ENCODE measurements at places on chromosomes 3 and 15. TPM values are rescaled to one million over a fixed set of nuclear protein-coding genes. Genes with fewer than 3 reads are reported as not detected.

SLC2A2 gene
- not detected for total RNA-seq

IL16 gene
- 6.5 TPM for total RNA-seq

CACNA2D2 gene
- not detected for total RNA-seq

SEMA6D gene
- total RNA-seq, result 16.2 TPM

DNA sequence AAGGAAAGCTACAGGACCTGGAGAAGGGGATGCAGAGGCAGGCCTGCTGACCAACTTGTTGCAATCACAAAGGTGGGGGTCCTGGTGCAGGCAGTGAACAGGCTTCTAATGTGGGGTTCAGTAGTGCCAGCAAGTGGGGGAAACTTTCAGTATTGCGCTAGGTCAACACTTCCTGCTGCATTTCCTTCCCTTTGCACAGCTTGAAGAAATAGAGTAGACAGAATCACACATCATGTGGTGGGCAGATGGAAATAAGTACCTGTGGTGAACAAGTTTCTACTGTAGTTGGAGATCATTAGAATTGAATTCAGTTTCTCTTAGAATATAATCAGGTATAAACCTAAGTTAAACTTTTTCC is 63.4 kb downstream of the RGMA start:
- H3K4me1 ChIP-seq, result peaks cover 38% of the 10 kb centered on the region
- H3K36me3 ChIP-seq, result peaks cover 77% of the 10 kb centered on the region
- no peak for DNase-seq
- no peak overlapping the region for H3K4me3 ChIP-seq
- H3K27ac ChIP-seq, result no peak overlapping the region

DNA sequence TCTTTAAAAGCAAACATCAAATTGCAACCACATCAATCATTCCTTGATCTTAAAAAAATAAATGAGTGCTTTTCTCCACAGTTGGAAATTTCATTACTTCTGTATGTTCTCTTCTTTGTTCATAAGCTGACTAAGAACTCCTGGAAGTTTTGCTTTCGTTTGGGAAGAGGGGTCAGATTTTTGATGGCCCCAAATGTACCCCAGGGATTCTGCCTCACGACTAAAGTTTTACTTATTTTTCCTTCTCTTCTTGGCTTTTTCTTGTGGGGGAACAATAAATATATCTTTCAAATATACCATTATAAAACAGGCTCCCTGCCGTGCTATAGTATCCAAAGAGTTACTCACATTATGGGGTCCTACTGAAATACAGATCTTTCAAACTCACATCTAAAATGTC is 215.0 kb upstream of the CDIN1 start:
- DNase-seq, result no peak
- no peaks in the 10 kb centered on the region for H3K27me3 ChIP-seq
- H3K4me3 ChIP-seq, result no peak overlapping the region
- no peak overlapping the region for H3K27ac ChIP-seq
- H3K36me3 ChIP-seq, result no peaks in the 10 kb centered on the region

- peaks cover 61% of the 10 kb centered on the region for H3K4me1 ChIP-seq
- DNase-seq, result no peak
- H3K4me3 ChIP-seq, result peak overlapping the region; percentile 51
- H3K36me3 ChIP-seq, result peaks cover 47% of the 10 kb centered on the region
These were observed 4.7 kb downstream of the SMAD3 start for GRCh38 chr15:67070150-67070549.

- peaks cover 40% of the 10 kb centered on the region for H3K36me3 ChIP-seq
- no peak for DNase-seq
- H3K4me3 ChIP-seq, result no peak overlapping the region
- no peak overlapping the region for H3K27ac ChIP-seq
These were observed 14.5 kb downstream of the FBXO22 start for GRCh38 chr15:75918135-75918534.

- no peaks in the 10 kb centered on the region for H3K4me1 ChIP-seq
- peak overlapping the region; percentile 37 for H3K4me3 ChIP-seq
- no peaks in the 10 kb centered on the region for H3K36me3 ChIP-seq
These were observed 63.7 kb downstream of the EDEM1 start for GRCh38 chr3:5251196-5251583.

GRCh38 chr3:52879090-52879489 is 18.3 kb downstream of the STIMATE start:
- no peak overlapping the region for H3K27ac ChIP-seq
- peaks cover 5% of the 10 kb centered on the region for H3K4me1 ChIP-seq
- no peak overlapping the region for H3K4me3 ChIP-seq
- peak; percentile 50 for DNase-seq
- no peaks in the 10 kb centered on the region for H3K27me3 ChIP-seq

DNA sequence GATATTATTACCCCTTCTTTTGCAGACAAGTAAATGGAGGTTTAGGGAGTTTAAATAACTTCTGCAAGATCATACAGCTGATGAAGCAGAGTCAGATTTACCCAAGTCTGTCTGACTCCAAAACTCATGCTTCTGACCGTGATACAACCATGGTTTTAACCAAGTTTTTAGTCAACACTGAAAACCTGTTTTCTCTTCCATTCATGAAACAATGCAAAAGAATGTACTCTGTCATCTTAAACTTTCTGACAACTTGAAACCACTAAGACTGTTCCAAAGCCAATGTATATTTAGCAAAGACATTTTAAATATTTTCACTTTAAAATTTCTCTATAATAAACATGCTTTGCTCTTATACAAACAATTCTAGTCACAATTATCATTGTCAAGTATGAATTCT is 77.0 kb upstream of the RBMS3 start:
- H3K27ac ChIP-seq, result peak overlapping the region; percentile 4
- H3K4me3 ChIP-seq, result no peak overlapping the region
- no peaks in the 10 kb centered on the region for H3K27me3 ChIP-seq
- DNase-seq, result no peak
- H3K36me3 ChIP-seq, result no peaks in the 10 kb centered on the region

DNA sequence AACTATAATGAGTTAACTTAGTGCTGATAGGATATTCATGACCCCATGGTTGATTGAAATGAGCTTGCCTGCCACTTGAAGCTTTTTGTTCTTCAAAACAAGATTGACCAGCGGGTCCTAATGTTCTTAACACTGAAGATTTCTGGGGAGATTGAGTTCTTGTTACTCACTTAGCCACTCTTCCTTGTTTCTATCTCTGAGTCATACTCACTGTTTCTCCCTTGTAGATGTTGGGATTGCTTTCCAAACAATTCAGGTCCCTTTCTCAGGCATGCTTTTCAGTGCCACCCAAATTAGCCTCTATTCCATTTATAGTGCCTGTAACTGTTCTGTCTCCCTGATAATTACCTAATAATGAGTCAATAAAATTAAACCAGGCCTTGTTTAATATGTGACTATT is 517.0 kb downstream of the SQOR start:
- no peaks in the 10 kb centered on the region for H3K27me3 ChIP-seq
- no peak for DNase-seq
- no peak overlapping the region for H3K4me3 ChIP-seq
- H3K27ac ChIP-seq, result no peak overlapping the region

- no peak for DNase-seq
- H3K4me3 ChIP-seq, result no peak overlapping the region
- no peaks in the 10 kb centered on the region for H3K4me1 ChIP-seq
- no peak overlapping the region for H3K27ac ChIP-seq
These were observed 12.4 kb upstream of the ATP10A start for GRCh38 chr15:25875566-25875965.

DNA sequence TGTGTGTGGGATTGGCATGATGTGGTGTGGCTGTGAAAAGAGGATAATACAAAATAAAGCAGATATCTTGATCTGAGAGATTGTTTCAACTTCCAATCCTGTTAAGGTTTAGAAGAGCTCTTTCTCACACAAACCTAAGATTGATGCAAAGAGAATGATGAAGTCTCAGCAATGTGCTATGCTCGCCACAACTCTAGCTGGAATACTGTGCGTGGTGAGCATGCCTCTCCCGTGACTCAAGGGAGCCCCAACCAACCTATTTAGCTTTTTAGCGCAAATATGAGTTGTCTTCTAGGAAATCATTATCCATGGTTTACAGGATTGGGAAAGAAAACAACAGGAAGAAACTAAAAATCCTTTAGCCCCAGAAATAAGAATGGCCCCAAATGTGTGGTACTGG is 28.5 kb downstream of the BTLA start:
- H3K36me3 ChIP-seq, result no peaks in the 10 kb centered on the region
- H3K27me3 ChIP-seq, result no peaks in the 10 kb centered on the region
- H3K4me3 ChIP-seq, result no peak overlapping the region
- peak; percentile 69 for DNase-seq
- peaks cover 17% of the 10 kb centered on the region for H3K4me1 ChIP-seq

- no peak overlapping the region for H3K4me3 ChIP-seq
- DNase-seq, result no peak
- no peaks in the 10 kb centered on the region for H3K36me3 ChIP-seq
- H3K27ac ChIP-seq, result no peak overlapping the region
- H3K4me1 ChIP-seq, result no peaks in the 10 kb centered on the region
These were observed 532.7 kb downstream of the SOX2 start for GRCh38 chr3:182244222-182244971.

- peak; percentile 66 for DNase-seq
- no peak overlapping the region for H3K4me3 ChIP-seq
- no peaks in the 10 kb centered on the region for H3K36me3 ChIP-seq
- H3K27me3 ChIP-seq, result no peaks in the 10 kb centered on the region
- H3K4me1 ChIP-seq, result no peaks in the 10 kb centered on the region
These were observed 10.2 kb upstream of the DLL4 start for GRCh38 chr15:40918799-40919392.

DNA sequence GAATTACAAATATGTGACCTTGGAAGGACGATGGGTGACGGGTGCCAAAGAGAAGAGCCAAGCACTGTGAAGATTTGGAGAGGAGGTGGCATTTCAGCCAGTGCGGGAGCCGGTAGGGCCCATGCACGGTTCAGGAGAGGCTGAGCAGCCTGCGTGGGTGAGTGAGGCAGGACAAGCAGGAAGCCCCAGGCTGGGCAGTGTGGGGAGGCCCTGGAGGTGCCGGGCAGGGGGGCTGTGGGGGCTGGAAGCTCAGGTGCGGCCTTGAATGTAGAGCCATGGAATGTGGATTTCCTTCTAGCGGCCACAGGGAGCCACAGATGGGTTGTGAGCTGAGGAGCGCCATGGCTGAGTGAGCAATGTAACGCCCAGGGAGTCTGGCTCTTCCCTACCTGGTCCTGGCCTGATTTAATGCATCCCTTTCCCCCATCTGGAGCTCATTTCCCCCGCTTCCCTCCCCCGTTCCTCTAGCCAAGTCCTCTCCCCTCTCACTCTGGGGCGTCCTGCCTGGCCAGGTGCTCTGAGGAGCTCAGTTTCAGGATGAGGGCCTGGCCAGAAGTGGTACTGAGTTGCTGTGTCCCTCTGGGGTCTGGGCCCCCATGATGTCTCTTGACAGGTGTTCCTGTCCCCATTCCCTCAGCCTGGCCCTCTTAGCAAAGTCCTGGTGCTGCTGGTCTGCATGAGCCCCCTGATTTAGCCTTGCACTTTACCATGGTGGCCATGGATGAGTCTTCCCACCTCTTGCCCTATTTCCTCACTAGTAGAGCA is 41.8 kb upstream of the IQSEC1 start:
- no peaks in the 10 kb centered on the region for H3K4me1 ChIP-seq
- no peaks in the 10 kb centered on the region for H3K36me3 ChIP-seq
- no peak overlapping the region for H3K27ac ChIP-seq
- peak; percentile 65 for DNase-seq

- H3K4me1 ChIP-seq, result peaks cover 7% of the 10 kb centered on the region
- H3K36me3 ChIP-seq, result no peaks in the 10 kb centered on the region
- DNase-seq, result no peak
- no peak overlapping the region for H3K4me3 ChIP-seq
- H3K27me3 ChIP-seq, result no peaks in the 10 kb centered on the region
- no peak overlapping the region for H3K27ac ChIP-seq
These were observed 24.9 kb downstream of the GJD2 start for GRCh38 chr15:34729886-34730285.

GRCh38 chr15:66498501-66499386 is 1.2 kb upstream of the SNAPC5 start:
- peaks cover 82% of the 10 kb centered on the region for H3K36me3 ChIP-seq
- peak overlapping the region; percentile 19 for H3K27ac ChIP-seq
- no peaks in the 10 kb centered on the region for H3K27me3 ChIP-seq
- no peak for DNase-seq

DNA sequence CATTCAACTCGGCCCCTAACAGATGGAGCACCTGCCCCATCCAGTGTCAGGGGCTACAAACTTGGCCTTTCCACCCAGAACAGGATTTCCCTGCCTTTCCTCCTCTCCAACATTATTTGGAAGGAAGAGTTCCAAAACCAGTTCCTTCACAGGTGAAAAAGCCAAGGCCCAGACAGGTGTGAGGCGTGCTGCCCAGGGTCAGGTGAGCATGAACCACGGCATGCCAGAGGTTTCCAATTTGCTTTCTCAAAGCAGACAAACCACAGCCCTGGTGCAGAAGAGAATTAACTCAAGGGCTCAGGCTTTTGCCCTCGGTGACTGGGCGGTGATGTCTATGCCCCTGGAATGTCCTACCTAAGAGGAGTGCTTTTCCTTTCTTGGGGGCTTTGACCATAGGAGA is 43.2 kb downstream of the LDHAL6B start:
- H3K27me3 ChIP-seq, result no peaks in the 10 kb centered on the region
- H3K36me3 ChIP-seq, result peaks cover 34% of the 10 kb centered on the region
- H3K27ac ChIP-seq, result no peak overlapping the region
- DNase-seq, result no peak

- no peak for DNase-seq
- no peak overlapping the region for H3K27ac ChIP-seq
- no peaks in the 10 kb centered on the region for H3K36me3 ChIP-seq
- peaks cover 31% of the 10 kb centered on the region for H3K4me1 ChIP-seq
- H3K27me3 ChIP-seq, result no peaks in the 10 kb centered on the region
These were observed 269.4 kb upstream of the ROPN1 start for GRCh38 chr3:124261306-124261705.

DNA sequence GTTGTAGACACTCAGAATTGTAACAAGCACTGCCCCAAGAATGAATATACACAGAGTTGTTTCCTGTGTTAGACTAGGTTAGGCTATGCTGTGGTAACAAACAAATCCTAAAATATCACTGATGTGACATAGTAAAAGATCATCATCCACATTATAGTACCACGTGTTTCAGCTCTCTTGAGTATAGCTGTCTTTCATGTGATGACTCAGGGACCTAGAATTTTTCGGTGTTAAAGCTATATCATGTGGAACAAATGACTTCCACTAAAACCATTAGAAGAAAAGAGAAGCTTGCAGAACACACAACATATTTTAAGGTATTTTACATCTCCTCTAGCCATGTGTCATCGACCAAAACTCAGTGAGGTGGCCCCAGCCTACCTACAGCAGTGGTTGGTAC is 307.9 kb upstream of the RBMS3 start:
- DNase-seq, result peak; percentile 34
- H3K27ac ChIP-seq, result no peak overlapping the region
- no peak overlapping the region for H3K4me3 ChIP-seq
- H3K4me1 ChIP-seq, result peaks cover 12% of the 10 kb centered on the region
- no peaks in the 10 kb centered on the region for H3K27me3 ChIP-seq

GRCh38 chr3:37814547-37814946 is 47.1 kb upstream of the CTDSPL start:
- H3K4me1 ChIP-seq, result peaks cover 9% of the 10 kb centered on the region
- H3K27me3 ChIP-seq, result no peaks in the 10 kb centered on the region
- DNase-seq, result no peak
- no peak overlapping the region for H3K27ac ChIP-seq
- H3K4me3 ChIP-seq, result no peak overlapping the region

Measured in osteoblast (primary cell).